ENCODE measurements at places on chromosomes 1 and 21.

- DNase-seq: no peak
Observed at GRCh38 chr1:65149351-65150107, 1.5 kb downstream of the AK4 start.

DNA sequence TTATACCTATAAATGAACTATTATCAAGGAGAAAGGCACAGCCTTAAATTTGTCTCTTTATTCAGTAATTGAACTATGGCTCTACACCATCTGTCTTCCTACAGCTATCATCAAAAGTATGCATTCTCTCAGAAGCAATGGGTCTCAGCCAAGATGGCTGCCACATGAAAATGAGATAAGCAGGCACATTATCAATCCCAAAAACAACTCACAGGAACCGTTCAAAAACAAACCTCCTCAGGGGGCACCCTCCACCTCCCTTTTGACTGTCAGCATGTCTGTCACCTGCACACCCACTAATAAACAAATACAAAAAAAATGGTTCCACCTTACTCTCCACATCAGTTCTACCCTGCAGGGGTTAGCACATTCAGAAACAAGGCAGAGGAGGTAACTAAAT, 23.6 kb downstream of the KIAA0319L start:
- no peak for DNase-seq

- no peak for DNase-seq
Observed at GRCh38 chr1:212504171-212504803, 71.6 kb downstream of the NENF start.

DNA sequence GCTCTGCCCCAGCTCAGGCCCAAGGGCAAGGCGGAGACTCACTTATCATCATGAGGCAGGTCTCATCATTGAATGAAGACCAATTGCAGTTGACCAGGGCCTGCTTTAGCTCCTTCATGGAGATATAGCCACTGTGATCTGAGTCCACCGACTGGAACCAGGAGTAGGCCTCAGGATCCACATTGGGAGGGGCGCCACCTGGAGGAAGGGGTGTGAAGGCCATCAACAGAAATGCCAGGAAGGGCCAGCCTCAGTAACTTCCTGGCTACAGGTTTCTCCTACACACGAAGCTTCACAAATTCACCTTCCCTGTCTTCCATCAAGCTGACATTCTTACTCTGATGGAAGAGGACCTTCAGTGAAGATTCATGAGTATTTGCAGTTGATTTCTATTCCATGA, 11.6 kb downstream of the PEF1 start:
- no peak for DNase-seq

DNA sequence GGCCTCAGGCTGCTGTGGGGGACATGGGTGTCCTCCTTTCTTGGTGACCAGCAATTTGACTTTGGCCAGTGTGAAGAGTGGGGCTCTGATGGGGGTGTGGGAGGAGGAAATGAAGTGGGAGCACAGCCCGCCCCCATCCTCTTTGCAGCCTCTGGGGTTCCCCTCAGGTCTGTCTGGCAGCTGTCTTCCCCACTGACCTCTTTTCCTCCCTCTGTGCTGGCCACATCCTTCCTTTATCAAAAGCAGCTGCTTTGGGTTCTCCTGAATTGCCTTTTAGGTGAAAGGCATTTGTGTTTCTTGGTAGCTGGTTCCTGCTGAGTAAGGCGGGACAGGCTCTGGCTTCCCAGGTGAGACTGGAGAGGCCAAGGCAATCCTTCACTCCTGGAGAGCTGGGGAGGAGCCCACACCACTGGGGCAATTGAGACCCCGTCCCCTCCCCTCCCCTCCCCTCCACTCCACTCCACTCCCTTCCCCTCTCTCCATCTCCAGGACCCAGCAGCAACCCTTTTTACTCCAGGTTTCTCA, 24.9 kb downstream of the PCAT6 start:
- no peak for DNase-seq

DNA sequence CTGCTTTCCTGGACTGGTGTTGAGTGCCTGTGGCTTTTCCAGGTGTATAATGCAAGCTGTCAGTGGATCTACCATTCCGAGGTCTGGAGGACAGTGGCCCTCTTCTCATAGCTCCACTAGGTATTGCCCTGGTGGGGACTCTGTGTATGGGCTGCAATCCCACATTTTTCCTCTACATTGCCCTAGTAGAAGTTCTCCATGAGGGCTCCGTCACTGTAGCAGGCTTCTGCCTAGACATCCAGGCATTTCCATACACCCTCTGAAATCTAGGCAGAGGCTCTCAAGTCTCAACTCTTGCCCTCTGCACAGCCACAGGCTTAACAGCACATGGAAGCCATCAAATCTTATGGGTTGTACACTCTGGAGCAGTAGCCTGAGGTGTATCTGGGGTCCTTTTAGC, 107.6 kb downstream of the GRIK1 start:
- no peak for DNase-seq
